Stimulated activated CD4-positive, alpha-beta T cell treated with anti-CD3 and anti-CD28 coated beads, TNF-alpha, amount 100 ng/mL, for 1 hour (primary cell): ENCODE measurements at places on chromosomes 12 and 14.

GRCh38 chr12:14018080-14018479, 36.7 kb upstream of the GRIN2B start:
- DNase-seq = no peak

DNA sequence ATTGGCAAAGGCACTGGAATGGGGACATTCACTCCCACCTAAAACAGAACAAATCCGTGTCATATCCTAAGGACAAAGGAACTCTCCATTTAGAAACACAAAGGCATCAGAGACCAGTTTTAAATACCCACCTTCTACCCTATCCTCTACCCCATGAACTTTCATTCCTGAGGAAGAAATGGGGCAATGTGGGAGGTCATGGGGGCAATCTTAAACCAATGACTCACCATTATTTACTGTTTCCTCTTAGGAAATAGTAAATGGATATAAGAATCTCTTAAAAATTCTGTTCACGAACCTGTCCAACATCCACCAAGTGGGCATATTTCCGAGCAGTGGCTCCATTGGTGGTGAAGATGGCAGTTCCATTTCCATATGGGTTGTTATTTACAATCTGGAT, 19.4 kb downstream of the ALDH6A1 start:
- no peak for DNase-seq

DNA sequence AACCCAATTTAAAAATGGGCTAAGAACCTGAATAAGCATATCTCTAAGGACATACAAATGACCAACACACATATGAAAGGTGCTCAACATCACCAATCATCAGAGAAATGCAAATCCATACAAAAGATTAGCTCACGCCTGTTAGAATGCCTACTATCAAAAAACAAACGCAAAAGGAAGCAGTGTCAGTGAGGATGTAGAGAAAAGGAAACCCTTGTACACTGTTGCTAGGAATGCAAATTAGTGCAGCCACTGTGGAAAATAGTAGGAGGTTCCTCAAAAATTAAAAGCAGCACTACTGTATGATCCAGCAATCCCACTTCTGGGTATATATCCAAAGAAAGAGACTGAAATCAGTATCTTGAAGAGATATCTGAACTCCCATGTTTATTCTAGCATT, 133.0 kb downstream of the CPNE8 start:
- no peak for DNase-seq

GRCh38 chr14:65187421-65188049, 85.2 kb upstream of the MAX start:
- no peak for DNase-seq

DNA sequence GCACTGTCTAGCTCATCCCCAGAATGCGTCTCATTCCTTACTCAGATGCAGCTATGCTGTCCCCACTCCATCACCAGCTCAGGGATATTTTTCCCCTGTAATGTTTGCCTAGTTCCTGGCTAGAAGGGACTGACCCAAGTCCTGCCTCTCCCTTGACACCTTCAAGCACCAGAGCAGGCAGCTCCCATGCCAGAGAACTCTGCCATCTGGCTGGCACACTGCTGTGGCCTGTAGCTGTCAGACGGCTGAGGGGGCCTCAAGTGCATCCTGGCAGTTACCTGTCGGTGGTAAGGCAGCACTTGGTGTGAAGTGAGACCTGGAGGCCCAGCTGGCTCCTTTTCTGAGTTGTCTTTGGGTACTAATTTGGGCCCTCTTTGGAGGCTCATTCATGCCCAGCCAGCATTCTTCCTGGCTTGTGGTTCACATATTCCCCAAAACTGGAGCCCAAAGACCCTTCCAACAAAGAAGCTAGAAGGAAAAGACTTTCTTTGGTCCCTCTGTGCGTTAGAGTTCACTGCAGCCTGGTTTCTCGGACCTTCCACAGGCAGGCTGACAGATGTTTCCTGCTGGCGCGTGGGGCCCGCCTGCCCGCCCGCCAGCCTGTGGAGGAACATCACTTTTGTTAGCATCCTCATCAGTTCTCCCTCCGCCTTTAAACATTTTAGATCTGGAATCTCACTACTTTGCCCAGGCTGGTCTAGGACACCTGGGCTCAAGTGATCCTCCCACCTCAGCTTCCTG, 33.0 kb downstream of the RNF34 start:
- no peak for DNase-seq

DNA sequence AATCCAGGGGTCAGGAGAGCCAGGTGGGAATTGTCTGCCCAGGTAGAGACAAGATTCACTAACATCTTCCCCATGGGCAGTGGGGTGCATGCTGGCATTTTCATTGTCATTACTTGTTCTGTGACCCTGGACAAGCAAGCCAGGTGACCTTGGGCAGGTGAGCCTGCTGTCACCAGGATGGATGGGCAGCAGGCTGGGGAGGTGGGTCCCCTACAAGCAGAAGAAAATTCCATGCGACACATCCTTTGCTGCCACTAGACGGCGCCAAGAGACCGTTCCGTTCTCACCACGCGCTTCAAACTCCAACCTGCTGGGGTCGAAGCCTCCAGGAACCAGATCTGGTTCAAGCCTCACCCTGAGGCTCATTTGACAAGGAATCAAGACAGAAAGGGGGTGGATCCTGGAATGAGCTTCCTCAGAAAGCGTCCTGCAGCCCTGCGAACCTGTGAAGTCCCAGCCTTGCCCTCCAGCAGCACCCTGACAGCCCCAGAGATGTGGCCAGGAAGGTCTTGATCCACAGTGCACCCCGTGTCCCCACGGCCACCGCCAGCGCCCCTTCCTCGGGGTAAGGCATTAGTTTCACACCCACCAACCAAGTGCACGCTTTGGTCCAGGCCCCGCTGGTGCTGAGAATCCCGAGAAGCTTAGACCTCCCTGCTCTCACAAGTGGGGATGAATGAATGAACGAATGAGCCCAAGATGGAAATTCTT, 3.2 kb upstream of the DYNC1H1 start:
- peak; percentile 49 for DNase-seq
